ENCODE measurements at places on chromosomes 3 and 15.
A peak's percentile ranks its signal among the peaks of the same experiment; 100 is the strongest.

DNA sequence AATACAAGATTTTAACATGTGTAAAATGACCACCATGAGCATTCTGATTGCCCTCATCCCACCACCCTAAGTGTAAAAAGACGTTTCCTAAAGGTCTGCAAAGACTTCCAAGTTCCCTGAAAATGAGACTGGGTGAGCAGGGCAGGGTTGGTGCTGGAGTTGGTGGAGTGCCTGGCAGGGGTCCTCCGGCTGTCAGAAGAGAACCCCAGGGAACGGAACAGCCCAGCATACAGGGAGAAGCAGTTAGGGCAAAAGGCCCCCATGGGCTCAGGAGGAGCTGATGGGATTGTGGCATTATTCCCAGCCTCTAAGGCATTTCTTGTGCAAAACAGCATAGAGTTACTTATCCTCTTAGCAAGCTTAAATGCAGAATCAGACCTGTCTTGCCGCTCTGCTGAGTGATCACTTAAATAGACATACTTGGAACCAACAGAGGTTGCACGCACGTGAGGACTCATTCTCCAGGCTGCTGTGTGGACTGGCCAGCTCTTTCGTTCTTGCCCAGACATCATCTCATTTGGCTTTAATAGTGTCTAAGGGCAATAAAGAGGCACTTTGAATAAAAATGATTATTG is 36.0 kb downstream of the XYLB start:
- H3K27me3 ChIP-seq, result no peaks in the 10 kb centered on the region
- H3K4me1 ChIP-seq, result no peaks in the 10 kb centered on the region
- no peak overlapping the region for H3K4me3 ChIP-seq
- peaks cover 46% of the 10 kb centered on the region for H3K36me3 ChIP-seq

DNA sequence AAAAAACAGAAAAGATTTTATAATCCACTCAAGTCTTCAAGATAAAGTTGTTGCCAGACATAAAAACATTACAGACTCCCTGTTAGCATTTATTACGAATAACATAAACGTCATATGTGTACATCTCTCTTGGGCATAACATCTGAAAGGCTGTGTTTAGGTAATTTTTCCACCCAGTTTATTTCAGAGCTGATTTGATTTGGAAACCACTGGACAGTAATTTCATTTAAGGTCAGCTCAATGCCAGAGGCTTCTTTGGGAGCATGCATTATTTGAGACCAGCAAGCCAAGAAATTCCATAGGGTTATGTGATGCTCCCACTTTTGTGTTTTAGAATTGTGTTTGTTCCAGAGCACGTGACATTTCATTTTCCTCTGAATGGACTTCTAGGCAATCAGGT is 196.0 kb downstream of the AKAP13 start:
- no peak for DNase-seq
- no peak overlapping the region for H3K27ac ChIP-seq
- H3K4me3 ChIP-seq, result no peak overlapping the region
- H3K36me3 ChIP-seq, result peaks cover 65% of the 10 kb centered on the region
- no peaks in the 10 kb centered on the region for H3K27me3 ChIP-seq

DNA sequence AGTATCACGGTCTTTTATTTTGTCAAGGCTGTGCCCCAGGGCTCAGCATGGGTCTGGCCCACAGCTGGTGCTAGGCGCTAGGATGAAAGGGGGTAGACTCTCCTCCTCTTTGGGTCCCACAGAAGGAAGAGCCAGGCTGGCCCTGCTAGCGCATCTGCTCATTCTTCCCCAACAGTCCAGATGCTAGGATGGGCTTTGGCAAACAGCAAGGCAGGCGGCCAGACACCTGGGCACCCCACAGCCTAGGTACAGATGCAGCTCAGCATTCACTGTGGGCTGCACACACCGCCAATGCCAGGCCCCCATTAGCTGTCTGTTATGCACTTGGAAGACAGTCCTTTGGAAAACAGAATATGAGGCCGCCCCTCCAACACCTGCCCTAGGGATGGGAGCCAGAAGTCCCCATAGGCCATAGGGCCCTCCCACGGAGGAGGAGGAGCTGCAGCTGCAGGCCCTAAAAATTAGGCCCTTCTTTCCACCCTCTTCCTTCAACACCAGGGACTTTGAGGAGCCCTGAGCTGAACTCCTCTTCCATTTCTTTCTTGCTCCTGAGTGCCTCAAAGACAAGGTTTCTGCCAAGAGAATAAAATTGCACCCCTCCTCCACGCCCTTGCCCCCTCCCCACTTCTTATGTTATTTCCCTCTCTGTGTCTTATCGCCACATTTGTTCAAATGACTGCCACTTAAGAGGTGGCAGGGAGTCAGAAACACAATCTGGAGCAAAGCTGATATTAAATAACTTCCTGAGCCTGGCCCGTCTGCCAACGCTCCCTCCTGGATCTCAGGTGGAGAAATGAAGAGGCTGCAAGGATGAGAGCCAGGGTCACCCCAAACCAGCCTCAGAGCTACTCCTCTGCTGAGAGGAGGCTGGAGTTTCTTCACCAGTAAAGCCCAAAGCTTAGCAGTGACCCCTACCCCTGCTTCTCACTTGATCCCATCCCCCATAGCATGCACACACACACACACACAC is 13.7 kb downstream of the NTRK3 start:
- DNase-seq, result no peak
- peaks cover 5% of the 10 kb centered on the region for H3K4me1 ChIP-seq
- no peaks in the 10 kb centered on the region for H3K27me3 ChIP-seq
- H3K27ac ChIP-seq, result no peak overlapping the region

GRCh38 chr3:48684480-48685143 is 1.1 kb downstream of the NCKIPSD start:
- peak overlapping the region; percentile 85 for H3K27ac ChIP-seq
- DNase-seq, result peak; percentile 22
- H3K4me3 ChIP-seq, result peak overlapping the region; percentile 73
- H3K36me3 ChIP-seq, result peaks cover 63% of the 10 kb centered on the region
- peaks cover 36% of the 10 kb centered on the region for H3K4me1 ChIP-seq

GRCh38 chr3:146679995-146680394 is 74.8 kb upstream of the PLSCR5 start:
- no peak for DNase-seq
- no peak overlapping the region for H3K4me3 ChIP-seq
- no peak overlapping the region for H3K27ac ChIP-seq
- no peaks in the 10 kb centered on the region for H3K36me3 ChIP-seq

DNA sequence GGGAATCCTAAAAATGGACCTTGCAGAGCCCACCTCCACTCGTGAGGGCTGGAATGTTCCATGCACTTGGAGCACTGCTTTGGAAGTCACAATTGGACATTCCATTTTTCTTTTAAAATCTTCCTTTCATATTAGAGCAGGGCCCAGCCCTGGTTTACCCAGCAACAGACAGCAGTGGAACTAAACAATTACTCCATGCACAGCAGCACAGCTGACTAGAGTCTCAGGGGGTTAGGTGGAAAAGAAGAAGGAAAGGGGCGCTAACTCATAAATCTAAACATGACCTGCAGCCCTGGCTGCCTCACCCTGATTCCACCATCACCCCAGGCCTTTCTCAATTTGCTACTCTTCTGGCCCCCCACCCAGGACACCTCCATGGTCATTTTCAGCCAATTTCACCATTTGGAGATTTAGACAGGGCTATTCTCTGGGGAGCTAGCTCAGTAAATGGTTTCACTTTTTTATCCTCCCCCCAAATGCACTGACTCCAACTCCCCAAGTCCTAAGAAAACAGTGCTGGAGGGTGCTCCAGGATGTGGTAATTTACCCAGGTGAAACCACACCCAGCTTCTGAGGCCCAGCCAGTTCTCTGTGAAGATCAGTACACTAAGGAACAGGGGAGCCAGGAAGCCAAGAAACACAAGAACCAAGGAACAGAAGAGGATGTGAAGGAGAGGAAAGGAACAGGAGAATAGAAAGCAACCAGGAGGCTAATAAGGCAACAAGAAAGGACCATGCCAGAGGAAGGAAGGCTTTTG is 1.6 kb upstream of the LRRC31 start:
- peaks cover 5% of the 10 kb centered on the region for H3K36me3 ChIP-seq
- no peak overlapping the region for H3K4me3 ChIP-seq
- peaks cover 7% of the 10 kb centered on the region for H3K4me1 ChIP-seq
- no peak overlapping the region for H3K27ac ChIP-seq
- no peaks in the 10 kb centered on the region for H3K27me3 ChIP-seq
- peak; percentile 14 for DNase-seq
